ENCODE measurements at places on chromosomes 6 and 20.

DNA sequence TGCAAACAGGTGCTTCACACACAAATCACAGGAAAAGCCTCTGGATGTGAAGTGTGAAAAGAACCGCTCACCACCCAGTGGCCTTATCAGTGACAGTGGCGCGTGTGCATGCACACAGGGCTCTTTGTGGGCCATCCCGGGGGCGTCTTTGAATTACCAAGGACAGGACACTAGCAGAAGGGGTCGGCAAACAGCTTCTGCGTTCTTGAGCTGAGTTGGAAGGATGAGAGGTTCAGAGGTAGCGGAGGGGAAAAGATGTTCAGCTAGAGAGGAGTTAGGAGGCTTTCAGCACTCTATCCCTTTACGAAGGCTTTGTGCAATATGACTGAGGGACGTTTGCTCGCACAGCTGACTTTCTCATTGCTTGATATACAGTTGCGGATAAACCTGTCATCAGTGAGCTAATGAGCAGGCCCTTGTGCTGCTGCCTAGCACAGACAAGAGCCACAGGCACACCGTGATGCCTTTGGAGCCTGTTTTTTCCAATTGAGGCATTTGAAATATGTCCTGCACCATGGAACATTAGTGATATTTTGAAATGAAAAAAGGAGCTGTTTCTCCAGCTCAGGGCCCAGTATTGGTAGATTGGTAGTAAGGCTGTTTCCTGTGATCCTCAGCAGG, 83.1 kb downstream of the IYD start:
- no peak for DNase-seq

DNA sequence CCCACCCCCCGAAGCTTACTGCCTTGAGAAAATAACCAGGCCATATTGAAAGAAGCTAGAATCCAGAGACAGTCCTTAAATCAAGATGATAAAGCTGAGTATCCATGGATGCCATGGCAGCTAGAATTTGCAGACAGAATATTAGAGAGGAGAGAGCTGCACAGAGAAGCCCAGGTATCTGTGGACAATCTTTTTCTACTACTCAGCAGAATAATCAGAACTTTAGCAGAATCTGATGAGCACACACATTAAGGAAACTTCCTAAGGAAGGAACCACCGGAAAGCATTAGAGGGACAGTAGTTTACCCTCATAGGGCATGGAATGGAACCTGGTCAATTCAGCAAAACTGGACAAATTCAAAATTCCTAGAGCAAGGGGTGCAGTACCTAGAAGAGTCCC, 1001.7 kb downstream of the HACE1 start:
- no peak for DNase-seq

DNA sequence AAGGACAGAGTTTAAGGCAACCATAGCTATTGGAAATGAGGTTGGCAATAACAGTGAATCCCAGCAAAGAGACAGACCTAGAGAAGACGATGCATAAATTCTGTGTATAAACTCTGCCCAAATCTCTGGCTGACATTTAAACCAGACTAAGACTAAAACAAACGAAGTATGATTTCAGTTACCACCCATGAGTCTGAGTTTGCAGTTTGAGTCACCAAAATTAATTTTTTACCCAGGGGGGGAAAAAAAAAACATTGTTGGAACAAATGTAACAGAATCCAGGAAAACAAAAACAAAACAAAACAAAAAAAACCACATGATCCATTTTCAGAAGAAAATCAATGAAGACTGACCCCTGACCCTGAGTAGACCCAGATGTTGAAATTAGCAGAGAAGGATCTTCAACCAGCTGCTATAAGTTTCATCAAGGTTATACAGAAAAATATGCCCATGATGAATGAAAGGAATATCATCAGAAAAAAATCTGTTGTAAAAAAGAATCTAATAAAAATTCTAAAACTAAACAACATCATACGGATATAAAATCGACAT, 190.8 kb downstream of the GMDS start:
- no peak for DNase-seq

GRCh38 chr20:18645196-18645745, 57.4 kb downstream of the DTD1 start:
- DNase-seq = no peak

DNA sequence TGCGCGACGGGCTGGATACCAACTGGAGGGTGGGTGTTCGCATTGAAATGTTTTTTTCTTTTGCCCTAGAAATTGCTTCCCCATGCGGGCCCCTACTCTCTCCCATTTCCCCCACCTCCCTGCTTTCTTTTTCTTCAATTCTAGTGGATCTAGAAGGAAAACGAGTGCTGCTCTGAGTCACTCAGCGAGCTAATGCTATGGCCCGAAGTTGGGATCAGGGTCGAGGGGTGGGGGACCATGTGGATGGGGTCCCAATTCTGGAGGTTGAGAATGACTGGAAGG, 71.5 kb downstream of the SOX4 start:
- no peak for DNase-seq
